Neural cell (in vitro differentiated cells): ENCODE measurements at places on chromosomes 13 and 19. TPM values are rescaled to one million over a fixed set of nuclear protein-coding genes. Genes with fewer than 3 reads are reported as not detected.

The MYH14 gene
- polyA plus RNA-seq, result not detected in 2 replicates

The C19orf67 gene
- not detected in 2 replicates for polyA plus RNA-seq

The RPS28 gene
- 192 and 196 TPM in 2 replicates for polyA plus RNA-seq

The PLIN5 gene
- 1.0 and 1.3 TPM in 2 replicates for polyA plus RNA-seq

The VSTM1 gene
- polyA plus RNA-seq, result not detected in 2 replicates
